Activated CD4-positive, alpha-beta T cell treated with anti-CD3 and anti-CD28 coated beads for 36 hours (primary cell): ENCODE measurements at places on chromosomes 16 and 17. TPM values are rescaled to one million over a fixed set of nuclear protein-coding genes. Genes with fewer than 3 reads are reported as not detected.

Gene C16orf92
- total RNA-seq = not detected

Gene ZNF629
- 3.7 TPM for total RNA-seq

Gene SYT17
- not detected for total RNA-seq

Gene WFDC1
- total RNA-seq = not detected

GRCh38 chr17:1755827-1756262 lies 6.0 kb upstream of the SERPINF1 start:
- H3K4me1 ChIP-seq = no peaks in the 10 kb centered on the region
- no peak for DNase-seq
- no peak overlapping the region for H3K27ac ChIP-seq
- H3K27me3 ChIP-seq = no peaks in the 10 kb centered on the region
- no peaks in the 10 kb centered on the region for H3K36me3 ChIP-seq
- H3K4me3 ChIP-seq = no peak overlapping the region

DNA sequence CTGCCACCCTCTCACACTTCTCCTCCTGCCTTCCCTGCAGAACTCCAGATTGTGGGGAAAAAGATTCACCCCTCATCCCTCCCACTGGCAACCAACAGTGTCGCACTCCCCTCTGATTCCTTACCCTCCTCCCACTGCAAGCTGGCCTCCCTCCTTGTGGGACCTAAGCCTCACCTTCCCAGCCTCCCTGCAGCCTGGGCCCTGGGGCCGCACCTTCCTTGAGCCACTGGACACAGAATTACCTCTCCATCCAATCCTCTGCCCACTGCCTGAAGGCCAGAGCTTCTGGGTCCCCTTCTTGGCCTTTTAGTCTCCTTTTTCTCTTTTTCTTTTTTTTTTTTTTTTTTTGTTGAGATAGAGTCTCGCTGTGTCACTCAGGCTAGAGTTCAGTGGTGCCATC lies 33.9 kb downstream of the NGFR start:
- H3K4me1 ChIP-seq = no peaks in the 10 kb centered on the region
- H3K27me3 ChIP-seq = peaks cover 13% of the 10 kb centered on the region
- no peaks in the 10 kb centered on the region for H3K36me3 ChIP-seq
- DNase-seq = no peak
- H3K27ac ChIP-seq = no peak overlapping the region
- no peak overlapping the region for H3K4me3 ChIP-seq

DNA sequence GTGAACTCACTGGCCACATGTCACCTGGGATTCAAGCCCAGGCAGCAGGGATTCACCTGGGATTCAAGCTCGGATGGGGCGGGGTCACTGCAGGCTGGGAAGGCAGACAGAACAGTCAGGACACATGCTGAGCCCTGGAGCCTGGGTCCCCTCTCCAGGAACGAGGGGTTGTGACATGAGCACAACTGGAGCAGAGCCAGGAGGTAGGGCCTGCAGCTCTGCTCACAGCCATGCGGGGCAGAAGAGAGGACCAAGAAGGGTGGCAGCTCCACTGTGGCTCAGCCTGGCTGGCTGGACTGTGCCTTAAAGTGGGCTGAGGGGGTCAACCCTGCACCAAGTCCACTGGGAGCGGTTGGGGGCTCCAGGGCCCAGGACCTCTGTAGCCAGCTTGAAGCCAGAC lies 150.1 kb downstream of the RAB11FIP4 start:
- H3K4me1 ChIP-seq = no peaks in the 10 kb centered on the region
- H3K27ac ChIP-seq = no peak overlapping the region
- no peaks in the 10 kb centered on the region for H3K36me3 ChIP-seq
- H3K27me3 ChIP-seq = no peaks in the 10 kb centered on the region
- no peak for DNase-seq

DNA sequence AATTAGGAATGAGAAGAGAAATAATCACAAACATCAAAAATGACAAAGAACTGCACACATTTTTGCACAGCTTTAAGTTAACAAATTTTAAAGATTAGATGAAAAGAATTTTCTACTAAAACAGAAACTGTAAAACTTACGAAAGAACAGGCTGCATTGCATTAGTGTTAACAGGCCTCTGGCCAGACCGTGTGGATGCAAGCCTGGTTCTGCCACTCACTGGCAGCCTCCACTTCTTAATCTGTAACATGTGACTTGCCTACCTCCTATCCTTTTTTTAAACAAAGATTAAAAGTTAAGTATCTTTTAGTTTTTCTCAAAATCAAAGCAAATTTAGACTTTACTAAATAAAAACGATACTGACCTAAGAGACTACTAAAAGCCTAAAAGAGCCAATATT lies 37.5 kb downstream of the CREBBP start:
- DNase-seq = no peak
- H3K27ac ChIP-seq = no peak overlapping the region
- peaks cover 47% of the 10 kb centered on the region for H3K4me1 ChIP-seq
- no peak overlapping the region for H3K4me3 ChIP-seq
